Stimulated activated CD8-positive, alpha-beta memory T cell treated with anti-CD3 and anti-CD28 coated beads, Interleukin-12 subunit alpha, Interleukin-12 subunit beta, amount 100 ng/mL, for 4 hours (primary cell): ENCODE measurements at places on chromosomes 7 and 10.

DNA sequence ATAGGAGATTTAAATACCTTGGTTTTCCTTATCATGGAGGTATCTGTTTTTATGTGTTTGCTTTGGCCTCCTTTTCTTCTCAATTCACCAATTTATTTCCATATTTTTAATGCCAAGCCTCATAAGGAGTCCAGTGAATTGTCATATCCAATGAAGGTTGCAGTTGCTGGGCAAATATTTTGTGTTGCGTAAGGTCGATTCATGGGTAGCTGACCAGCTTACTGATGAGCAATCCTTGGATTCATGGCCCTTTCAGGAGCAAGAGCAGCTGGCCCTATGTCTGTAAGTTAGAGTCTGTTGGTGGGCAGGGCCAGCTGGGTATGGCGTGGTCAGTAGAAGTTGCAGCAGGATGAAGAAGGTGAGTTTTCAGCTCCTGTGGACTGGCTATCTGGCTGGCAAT is 182.9 kb downstream of the PFKFB3 start:
- DNase-seq: no peak

DNA sequence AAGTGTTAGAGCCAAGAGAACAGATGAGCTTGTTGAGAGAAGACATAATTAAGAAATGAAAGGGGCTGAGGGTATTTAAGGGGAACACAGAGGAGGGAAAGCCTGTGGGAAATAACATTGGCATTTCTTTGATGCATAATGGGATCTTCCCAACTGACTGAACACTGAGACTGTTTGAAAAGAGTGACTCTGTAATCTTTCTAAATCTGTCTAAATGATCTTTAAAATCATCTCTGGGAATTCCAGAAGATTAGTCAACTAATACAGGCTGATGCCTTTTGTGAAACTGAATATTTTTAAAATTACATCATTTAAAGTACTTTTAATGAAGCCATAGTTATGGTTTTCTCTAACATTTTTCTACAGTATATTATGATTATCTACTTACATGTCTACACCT is 17.4 kb upstream of the SLC35G1 start:
- no peak for DNase-seq

DNA sequence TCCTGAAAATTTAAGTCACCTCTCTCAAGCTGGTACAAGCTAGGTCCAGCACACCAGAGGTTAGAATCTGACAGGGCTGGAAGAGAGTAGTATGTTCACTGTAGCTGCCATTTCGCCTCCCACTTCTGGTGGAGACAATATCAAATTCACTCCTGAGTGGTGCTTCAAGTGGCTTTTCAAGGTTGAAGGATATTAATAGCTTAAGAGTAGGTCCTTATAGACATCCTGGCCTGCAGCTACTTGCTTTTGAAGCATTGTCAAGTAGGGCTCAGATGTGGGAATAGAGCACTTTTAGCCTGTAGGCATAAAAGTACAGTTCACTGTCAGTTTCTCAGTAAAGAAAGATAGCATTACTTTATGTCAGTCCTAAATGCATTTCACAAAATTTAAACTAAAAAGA is 270.5 kb upstream of the PLPP4 start:
- no peak for DNase-seq

GRCh38 chr10:20091698-20092097 is 275.5 kb downstream of the PLXDC2 start:
- no peak for DNase-seq

DNA sequence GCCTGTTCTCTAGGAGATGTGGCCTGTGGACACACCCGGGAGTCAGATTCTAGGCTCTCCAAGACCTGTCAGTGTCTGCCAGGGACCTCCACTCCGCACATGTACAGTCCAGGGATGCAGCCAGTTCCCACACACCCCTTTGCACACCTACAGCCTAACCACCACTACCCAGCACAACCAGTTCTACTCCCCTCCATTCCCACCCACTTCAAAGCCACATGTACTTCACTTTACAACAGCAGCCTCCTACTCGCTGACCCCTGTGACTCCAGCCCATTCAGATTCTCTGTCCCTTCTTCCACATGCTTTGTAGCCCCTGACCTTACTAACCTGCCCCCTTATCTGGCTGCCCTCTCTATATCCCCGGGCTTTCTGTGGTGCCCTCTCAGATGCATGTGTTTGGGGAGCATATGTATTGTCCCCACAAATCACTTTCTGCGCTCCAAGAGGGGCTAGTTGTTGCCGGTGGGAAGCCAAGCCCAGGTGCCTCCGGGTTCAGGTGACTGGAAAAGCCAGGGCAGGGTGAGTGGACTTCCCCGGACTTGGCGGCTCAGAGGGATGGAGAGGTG is 7.2 kb downstream of the LBX1 start:
- no peak for DNase-seq

- no peak for DNase-seq
These were observed 187.7 kb upstream of the SH2B2 start for GRCh38 chr7:102098986-102099385.

GRCh38 chr7:7478569-7478968 is 57.1 kb downstream of the COL28A1 start:
- DNase-seq: no peak

- DNase-seq: no peak
These were observed 13.3 kb downstream of the ZRANB1 start for GRCh38 chr10:124955243-124955642.

DNA sequence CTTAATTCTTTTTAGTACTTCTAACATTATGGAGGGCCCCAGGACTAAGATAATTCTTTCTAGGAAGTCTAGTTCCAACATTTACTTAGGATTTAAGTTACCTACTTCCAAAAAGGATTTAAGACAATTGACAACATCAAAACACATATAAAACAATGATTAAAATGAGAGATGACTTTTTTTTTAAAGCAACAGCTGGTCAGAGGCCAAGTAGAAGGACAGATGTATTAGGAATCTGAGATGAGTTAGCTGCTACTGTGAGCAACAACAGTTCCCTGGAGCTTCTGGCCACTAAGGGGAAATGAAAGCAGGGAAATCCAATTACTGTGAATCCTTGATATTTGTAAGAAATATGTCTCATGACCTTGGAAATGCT is 222.3 kb downstream of the PHTF2 start:
- DNase-seq: no peak

DNA sequence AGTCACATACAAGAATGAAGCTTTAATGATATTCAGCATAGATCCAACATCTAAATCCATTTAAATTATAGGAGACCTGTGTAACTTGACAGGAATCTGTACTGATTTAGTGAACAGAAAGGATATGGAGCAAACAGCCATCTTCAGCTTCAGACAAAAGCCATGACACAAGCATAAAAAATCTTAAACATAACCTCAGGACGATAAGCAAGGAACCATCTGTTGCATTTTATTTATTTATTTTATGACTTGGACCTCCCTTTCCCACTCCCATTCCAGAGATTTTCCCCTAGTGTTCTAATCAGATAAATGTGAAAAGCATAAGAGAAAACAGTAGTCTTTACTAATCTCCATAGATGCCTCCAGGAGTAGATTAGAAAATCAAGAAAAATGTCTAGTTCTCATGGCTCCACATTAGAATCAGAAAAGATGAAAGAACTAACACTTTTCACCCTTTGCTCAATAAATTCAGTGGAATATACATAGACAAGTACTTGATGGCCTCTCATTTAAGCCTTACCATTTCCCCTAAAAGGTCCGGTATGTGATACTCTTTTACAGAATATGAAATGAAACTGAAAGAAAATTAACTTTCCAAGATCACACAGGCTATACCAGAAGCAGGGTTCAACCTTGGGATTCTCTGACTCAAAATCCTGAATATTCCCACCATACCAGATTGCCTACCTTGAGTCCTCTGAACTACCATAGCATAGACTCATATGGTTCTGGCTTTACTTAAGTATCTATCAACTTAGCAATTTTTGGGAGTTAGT is 15.2 kb downstream of the CACNA2D1 start:
- DNase-seq: no peak

DNA sequence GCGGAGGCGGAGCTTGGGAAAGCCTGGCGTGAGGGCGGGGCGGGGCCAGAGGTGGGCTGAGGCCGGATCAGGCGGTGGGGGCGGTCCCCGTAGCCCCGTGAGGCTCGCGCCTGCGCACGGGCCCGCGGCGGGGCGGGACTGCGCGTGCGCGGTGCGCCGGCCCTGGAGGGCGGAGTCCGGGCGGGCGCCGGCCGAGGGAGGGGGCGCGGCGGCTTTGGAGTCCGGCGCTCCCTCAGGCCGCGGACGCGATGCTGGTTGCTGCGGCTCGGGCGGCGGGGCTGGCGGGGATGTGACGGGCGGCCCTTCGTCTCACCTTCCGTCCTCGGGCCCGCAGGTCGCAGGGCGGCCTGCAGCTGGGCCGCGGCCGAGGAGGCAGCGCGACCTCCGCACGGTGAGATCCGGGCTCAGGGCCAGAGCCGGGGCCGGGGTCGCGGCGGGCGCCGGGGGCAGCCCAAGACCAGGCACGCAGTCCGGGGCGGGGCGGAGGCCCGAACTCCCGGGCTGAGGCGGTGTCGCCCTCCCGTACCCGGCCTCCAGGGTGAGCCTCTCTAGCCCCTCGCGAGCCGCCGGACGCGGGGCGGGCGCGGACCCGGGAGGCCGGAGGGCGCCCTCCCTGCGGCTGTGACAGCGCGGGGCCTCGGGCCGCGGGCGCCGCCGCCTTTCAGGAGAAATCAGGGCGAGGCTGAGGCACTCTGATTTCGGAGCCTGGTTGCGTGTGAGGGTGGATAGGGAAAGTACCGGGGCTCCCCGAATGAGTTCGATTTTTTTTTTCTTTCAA is at the start of gene CCSER2:
Gene CCSER2, plus strand, starts transcription at position 172 of the 778 bp plus-strand sequence. CDS start 42,464 bp downstream, outside the sequence.
- DNase-seq: peak; percentile 90

GRCh38 chr7:112790586-112791003 is 402 bp upstream of the TMEM168 start:
- no peak for DNase-seq

GRCh38 chr7:84076219-84076618 is 118.4 kb downstream of the SEMA3A start:
- DNase-seq: no peak

DNA sequence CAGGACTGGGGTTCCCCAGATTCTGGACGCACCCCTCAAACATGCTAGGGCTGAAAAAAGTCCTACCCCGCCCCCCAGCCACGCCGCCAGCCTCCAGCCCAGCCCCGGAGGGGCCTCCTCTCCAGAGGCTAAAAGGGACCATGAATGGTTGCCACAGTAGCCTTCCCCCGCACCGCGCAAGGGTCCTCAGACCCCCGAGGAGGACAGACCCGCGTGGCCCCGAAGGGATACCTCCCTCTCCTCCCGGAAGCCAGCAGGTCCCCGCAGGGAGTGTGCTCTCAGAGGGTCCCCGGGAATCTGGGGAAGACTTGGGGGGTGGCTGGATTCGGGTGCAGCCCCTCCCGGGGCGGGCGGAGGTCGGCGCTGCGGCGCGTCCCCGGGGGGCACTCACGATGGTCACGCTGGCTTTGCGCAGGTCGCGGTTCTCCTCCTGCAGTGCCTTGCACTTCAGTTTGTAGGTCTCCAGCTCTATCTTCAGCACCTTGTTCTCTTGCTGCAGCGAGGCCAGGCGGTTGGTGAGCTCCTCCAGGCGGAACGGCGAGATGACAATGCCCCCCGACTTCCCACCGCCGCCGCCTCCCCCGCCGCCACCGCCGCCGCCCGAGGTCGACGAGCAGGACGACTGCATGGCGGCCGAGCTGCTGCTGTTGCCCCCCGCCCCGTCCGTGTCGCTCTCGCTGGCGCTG is 482 bp downstream of the CCDC6 start:
- no peak for DNase-seq

GRCh38 chr10:30556189-30556588 is 73.4 kb downstream of the LYZL2 start:
- no peak for DNase-seq

DNA sequence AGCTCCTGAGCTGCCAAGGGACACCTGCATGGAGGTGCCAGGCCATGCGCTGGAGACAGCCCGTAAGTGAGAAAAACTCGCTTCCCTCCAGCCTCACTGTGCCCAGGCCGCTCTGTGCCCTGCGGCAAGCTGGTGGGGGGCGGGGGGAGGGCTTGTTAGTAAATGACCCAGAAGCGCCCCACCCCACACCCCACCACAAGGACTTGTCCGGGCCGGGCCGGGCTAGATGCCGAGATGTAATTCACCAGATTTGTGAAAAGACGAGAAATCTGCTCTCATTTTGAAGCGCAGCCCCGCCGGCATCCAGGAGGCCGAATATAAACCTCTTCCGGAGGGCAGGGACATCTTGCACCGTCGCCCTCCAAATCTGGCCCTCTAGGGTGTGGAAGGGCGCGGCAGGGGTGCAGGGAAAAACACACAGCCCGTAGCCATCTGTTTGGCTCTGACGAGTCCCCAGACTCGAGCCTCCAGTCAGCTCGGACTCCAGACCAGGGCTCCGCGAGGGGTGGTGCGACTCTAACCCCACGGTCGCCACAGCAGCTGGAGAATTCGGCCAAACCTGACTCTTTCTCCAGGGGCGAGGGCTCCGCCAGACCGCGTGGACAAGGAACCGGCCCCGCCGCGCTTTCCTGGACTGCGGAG is 14.8 kb downstream of the TLX1 start:
- DNase-seq: no peak

DNA sequence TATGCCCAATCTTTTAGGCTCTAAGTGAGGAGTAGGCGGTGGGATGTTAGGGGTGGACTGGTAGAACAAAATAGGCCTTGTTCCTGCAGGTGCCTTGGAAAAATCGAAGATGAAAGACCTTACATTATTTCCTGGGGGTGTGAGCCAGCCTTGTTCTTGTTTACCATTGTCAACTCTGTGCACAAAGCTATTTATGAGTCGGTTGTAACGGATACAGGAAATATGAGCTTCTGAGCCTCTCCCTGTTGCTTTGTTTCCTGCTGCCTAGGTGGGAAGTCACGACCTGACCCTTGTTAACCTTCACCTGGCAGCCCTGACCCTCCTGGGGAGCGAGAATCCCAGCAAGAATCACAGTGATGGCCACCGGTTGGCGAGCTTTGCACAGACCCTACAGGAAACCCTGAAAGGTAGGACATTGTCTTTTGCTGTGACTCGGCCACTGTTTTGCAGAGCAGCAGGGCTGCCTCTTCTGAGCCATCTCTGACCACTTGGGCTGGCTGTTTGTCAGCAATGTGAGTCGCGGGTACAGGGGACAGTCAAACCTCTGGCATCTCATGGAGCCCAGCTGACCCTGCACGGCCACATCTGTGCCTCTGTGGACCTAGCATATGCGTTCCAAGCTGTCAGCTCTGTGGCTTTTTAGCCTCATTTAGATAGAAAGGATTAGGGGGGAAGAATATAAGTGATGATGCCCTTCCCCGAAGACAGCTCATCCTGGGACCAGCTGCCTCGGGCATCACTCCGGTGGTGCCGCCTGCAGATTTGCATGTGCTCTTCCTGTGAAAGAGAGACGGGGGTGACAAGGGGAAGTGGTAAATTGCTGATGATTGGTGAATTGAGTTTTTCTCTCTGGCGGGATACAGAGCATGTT is 102.1 kb upstream of the ANLN start:
- DNase-seq: no peak

DNA sequence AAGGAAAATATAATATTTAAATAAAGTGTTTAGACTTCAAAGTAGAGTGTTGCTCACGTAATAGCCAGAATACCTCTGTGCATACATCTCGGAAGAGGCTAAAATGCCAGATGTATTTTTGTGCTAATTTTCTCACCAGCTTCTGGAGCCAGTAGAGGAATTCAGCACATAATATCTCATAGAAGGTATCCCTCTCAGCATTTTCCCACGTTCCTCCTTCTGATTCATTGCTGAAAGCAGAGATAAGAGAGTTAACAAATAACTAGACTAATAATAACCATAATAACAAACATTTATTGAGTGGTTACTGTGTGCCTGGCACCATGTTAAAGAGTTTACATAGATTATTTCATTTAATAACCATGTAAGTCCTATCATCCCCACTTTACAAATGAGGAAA is 123.6 kb downstream of the VTI1A start:
- no peak for DNase-seq
